ENCODE measurements at places on chromosomes 13 and 19. TPM values are rescaled to one million over a fixed set of nuclear protein-coding genes. Genes with fewer than 3 reads are reported as not detected.

NECTIN2 gene
- total RNA-seq: 101 TPM

NRTN gene
- total RNA-seq: not detected

CLEC17A gene
- not detected for total RNA-seq

CPAMD8 gene
- 2.8 TPM for total RNA-seq

ZNF90 gene
- 9.8 TPM for total RNA-seq

SIGLEC12 gene
- 0.21 TPM for total RNA-seq

CPB2 gene
- not detected for total RNA-seq

MYO1F gene
- 4.1 TPM for total RNA-seq

AMH gene
- not detected for total RNA-seq

SLITRK6 gene
- not detected for total RNA-seq

TRPM4 gene
- 9.7 TPM for total RNA-seq

- DNase-seq: no peak
- H3K27me3 ChIP-seq: no peaks in the 10 kb centered on the region
- H3K36me3 ChIP-seq: no peaks in the 10 kb centered on the region
- H3K4me3 ChIP-seq: no peak overlapping the region
- no peak overlapping the region for H3K27ac ChIP-seq
Measured at GRCh38 chr19:48340995-48341394, 15.6 kb downstream of the EMP3 start.

DNA sequence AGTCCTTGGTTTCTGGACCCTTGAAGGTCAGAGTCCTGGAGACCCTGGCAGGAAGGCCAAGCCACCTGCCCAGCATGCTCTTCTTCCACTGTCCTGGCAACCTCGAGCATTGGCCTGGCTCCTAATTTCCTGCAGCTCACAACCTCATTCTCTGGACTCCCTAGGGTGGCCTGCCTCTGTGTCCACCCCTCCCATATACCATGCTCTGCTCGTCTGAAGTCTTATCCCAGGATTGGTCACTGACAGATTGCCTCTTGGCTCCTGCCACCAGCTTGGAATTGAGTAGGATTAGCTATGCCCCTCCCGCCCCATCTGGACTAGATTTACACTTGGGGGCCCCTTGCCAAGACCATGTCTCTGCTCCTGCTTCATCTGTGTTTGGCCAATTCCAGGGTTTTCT, 17.1 kb upstream of the WASF3 start:
- H3K27ac ChIP-seq: no peak overlapping the region
- DNase-seq: no peak
- no peaks in the 10 kb centered on the region for H3K27me3 ChIP-seq
- no peak overlapping the region for H3K4me3 ChIP-seq

GRCh38 chr13:110853235-110853721, 61.6 kb downstream of the ANKRD10 start:
- no peaks in the 10 kb centered on the region for H3K36me3 ChIP-seq
- no peaks in the 10 kb centered on the region for H3K27me3 ChIP-seq
- H3K27ac ChIP-seq: peak overlapping the region; percentile 69
- H3K4me3 ChIP-seq: no peak overlapping the region
- DNase-seq: peak; percentile 62

DNA sequence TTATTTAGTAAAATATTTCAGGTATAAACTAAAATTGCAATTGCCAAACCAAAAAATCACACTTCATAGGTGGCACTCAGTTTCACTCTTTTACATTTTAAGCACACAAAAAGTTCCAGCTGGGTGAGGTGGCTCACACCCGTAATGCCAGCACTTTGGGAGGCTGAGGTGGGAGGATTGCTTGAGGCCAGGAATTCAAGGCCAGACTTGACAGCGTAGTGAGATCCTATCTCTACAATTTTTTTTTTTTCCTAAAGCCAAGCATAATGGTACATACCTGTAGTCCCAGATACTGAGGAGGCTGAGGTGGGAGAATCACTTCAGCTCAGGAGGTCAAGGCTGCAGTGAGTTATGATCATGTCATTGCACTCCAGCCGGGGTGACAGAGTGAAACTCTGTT, 20.6 kb upstream of the SLC46A3 start:
- no peaks in the 10 kb centered on the region for H3K27me3 ChIP-seq
- no peak overlapping the region for H3K27ac ChIP-seq
- no peak for DNase-seq

DNA sequence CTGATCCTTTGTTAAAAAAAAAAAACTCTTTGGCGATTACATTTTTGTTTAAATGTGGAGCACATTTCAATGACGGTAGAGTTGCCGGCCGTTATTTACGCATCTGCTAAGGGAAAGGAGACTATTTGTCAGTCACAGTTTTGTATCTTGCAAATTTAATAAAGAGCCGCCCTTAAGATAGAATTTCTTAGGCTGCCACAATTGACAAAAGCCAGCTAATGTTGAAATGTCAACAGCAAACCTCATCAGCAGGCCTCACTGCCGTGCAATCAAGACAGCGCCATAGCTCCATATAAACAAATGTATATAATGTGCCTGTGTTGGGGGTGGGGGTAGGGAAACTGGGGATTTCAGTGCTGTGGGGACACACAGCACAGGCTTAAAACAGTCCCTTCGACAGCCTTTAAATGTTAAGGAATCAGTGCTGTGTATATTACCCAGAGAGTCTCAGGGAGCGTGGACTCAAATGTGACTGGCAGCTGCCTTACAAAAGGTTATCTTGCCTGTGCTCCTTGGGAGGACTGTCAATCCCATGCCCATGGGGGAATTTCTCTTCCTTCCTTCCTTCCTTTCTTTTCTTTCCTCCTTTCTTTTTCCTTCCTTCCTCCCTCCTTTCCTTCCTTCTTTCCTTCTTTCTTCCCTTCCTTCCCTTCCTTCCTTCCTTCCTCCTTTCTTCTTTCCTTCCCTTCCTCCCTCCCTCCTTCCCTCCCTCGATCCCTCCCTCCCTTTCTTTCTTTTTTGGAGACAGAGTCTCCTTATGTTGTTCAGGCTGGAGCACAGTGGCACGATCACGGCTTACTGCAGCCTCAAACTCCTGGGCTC, 108.0 kb downstream of the URI1 start:
- H3K4me1 ChIP-seq: no peaks in the 10 kb centered on the region
- no peak overlapping the region for H3K4me3 ChIP-seq
- no peaks in the 10 kb centered on the region for H3K27me3 ChIP-seq
- no peak overlapping the region for H3K27ac ChIP-seq
- DNase-seq: no peak

GRCh38 chr13:94411747-94412146, 67.7 kb downstream of the DCT start:
- H3K4me1 ChIP-seq: no peaks in the 10 kb centered on the region
- DNase-seq: no peak

GRCh38 chr19:35767288-35768081, 7.9 kb upstream of the ARHGAP33 start:
- no peaks in the 10 kb centered on the region for H3K27me3 ChIP-seq
- no peaks in the 10 kb centered on the region for H3K4me1 ChIP-seq
- DNase-seq: no peak
- H3K4me3 ChIP-seq: no peak overlapping the region
- H3K36me3 ChIP-seq: no peaks in the 10 kb centered on the region
- H3K27ac ChIP-seq: no peak overlapping the region

DNA sequence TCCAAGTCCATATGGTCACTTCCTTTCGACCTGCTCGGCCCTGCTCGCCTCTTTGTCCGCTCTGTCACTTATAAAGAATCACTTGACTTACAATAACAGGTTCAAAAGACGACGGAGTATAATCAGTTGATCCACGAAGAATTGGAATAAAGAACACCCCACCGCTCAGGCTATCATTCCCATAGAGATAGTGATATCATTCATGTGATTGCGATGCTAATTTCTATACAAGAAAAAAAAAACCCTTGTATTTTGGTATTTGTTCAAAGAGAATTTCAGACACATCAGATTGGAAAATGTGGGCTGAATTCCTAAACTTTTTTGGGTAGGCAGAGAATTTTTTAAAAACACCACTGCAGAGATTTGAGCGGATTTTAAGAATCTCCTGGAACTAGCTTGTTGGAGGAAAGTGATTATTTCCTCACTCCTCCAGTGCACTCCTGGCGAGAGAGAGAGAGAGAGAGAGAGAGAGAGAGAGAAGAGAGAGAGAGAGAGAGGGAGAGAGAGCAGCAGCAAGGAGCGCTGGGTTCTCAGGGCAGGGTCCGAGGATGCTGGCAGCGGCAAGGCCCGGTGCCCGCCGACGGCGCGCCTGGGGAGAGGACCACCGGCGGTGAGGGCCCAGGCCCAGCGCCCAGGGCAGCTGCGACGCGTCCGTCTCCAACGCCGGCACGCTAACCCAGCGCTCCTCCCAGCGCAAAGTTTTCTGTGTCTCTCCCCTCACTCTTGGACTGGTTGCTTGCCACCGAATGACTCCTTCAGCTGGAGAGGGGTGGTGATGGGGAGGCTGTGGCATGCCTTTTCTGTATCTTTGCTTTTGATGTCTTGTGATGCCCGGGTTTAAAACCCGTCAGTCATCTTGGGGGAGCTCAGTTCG, 149.0 kb upstream of the ZNF536 start:
- no peaks in the 10 kb centered on the region for H3K4me1 ChIP-seq
- peaks cover 44% of the 10 kb centered on the region for H3K27me3 ChIP-seq
- no peaks in the 10 kb centered on the region for H3K36me3 ChIP-seq
- no peak for DNase-seq
- H3K4me3 ChIP-seq: no peak overlapping the region

GRCh38 chr19:49879243-49879963, 1.9 kb downstream of the TBC1D17 start:
- no peak overlapping the region for H3K4me3 ChIP-seq
- no peak overlapping the region for H3K27ac ChIP-seq

DNA sequence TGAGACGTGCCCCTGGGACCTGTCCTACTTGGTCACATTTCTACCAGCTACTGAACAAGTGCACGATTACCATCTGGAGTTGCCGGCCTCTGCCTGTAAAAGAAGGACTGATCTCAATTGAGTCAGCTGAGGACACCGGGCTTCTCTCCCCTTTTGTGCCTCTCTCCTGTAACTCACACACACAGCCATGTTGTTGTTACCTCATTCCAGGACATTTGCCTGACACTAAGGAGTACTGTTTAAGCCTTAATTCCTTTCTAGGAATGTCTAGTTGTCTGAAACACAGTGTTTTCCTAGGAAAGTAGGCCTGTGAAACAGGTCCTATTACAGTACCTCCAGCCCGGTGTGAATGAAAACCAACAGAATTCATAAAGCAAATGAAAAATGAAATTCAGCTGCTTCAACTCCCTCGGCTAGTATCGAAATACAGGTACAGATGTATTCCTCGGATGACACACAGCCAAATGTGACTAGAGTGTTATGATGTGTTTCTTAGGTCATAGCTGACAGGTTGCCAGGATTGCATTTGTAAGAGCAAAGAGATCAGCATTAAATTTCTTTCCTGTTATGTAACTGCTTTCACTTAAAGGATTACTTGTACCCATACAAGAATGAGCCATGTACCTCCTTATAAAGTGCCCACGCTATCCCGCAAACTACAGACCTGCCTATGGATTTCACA, 152.0 kb upstream of the IRS2 start:
- H3K4me1 ChIP-seq: no peaks in the 10 kb centered on the region
- no peak overlapping the region for H3K4me3 ChIP-seq
- no peaks in the 10 kb centered on the region for H3K27me3 ChIP-seq
- no peaks in the 10 kb centered on the region for H3K36me3 ChIP-seq
- DNase-seq: no peak
- H3K27ac ChIP-seq: no peak overlapping the region

DNA sequence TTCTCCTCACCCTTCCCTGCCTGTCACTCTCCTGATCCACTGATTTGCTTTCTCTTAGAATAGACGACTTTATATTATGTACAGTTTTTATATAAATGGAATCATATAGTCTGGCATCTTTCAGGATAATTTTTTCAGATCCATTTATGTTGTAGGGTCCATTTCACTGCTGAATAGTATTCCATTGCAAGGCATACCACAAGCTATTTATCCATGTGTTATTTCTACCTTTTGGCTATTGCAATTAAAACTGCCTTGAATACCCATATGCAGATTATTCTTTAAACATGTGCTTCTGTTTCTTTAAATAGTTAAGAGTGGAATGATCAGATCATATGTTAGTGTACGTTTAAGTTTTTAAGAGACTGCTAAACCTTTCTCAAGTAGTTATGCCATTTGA, 17.8 kb upstream of the ZNF177 start:
- no peaks in the 10 kb centered on the region for H3K27me3 ChIP-seq
- DNase-seq: no peak
- no peak overlapping the region for H3K4me3 ChIP-seq
- H3K36me3 ChIP-seq: no peaks in the 10 kb centered on the region
- no peaks in the 10 kb centered on the region for H3K4me1 ChIP-seq

GRCh38 chr13:24118576-24118975, 41.9 kb upstream of the SPATA13 start:
- no peaks in the 10 kb centered on the region for H3K4me1 ChIP-seq
- no peak overlapping the region for H3K4me3 ChIP-seq
- H3K27ac ChIP-seq: no peak overlapping the region
- H3K36me3 ChIP-seq: no peaks in the 10 kb centered on the region

DNA sequence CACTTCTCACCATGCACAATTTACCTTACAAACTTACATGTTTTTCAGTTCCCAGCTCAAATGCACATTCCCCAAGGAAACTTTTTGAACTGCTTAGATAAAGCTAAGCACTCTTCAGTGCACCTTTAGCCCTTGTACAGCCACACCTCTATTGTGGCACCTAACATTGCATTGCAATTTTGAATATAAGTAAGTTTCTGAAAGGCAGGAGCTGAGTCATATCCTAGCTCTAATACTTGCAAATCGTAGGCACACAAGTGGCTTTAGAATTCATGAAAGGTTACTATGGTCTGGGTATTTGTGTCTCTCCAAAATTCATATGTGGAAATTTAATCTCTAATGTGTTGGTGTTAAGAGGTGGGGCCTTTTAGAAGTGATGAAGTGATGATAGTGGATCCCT, 4.9 kb upstream of the ESD start:
- no peak for DNase-seq
- no peak overlapping the region for H3K4me3 ChIP-seq
- H3K27me3 ChIP-seq: no peaks in the 10 kb centered on the region
- no peaks in the 10 kb centered on the region for H3K36me3 ChIP-seq
- peaks cover 6% of the 10 kb centered on the region for H3K4me1 ChIP-seq

Data from uterus (tissue), 4 donors.